ENCODE measurements at places on chromosomes 12 and 14.

GRCh38 chr12:116532986-116533342, 26.2 kb upstream of the MAP1LC3B2 start:
- no peak for DNase-seq

- DNase-seq: no peak
These were observed 36.2 kb downstream of the PRIMA1 start for GRCh38 chr14:93751946-93752655.

DNA sequence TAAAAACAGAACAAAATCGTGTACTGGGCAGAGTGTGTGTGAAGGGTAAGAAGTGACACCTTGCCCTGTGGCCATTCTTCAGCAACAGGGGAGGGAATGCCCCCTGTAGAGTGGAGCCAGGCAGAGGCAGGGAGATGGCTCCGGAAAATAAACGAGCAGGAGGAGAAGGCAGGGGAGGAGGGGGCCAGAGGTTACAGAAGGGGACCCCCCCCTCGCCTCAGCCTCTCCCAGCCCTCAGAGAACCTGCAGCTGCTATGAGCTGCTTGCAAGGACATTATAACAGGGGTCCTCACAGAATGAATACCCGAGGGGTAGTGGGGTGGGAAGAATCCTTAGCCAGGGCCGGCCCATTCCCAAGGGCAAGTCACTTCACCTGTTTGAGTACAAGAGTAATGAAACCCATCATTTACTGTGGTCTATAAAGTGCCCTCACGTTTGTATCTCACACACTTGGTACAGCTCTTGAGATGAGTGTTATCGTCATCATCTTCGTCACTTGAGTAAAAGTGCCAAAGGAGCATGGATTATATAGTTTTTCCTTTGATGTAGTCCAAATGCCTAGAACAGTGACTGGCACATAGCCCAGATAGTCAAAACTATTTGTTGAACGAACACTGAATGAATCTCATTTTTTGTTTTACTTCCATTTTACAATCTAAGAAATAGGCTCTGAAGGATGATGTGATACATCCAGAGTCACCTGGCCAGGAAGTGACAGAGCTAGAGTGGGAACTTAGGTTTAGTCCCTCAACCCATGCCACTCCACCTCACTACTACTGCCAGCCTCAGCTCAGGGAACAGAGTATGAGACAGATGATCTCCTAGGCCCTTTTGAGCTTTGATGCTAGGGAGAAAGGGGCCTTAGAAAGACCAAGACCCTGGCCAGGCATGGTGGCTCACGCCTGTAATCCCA, 14.5 kb downstream of the SCNN1A start:
- DNase-seq: peak; percentile 30

GRCh38 chr12:69884386-69884785, 59.4 kb downstream of the MYRFL start:
- no peak for DNase-seq

DNA sequence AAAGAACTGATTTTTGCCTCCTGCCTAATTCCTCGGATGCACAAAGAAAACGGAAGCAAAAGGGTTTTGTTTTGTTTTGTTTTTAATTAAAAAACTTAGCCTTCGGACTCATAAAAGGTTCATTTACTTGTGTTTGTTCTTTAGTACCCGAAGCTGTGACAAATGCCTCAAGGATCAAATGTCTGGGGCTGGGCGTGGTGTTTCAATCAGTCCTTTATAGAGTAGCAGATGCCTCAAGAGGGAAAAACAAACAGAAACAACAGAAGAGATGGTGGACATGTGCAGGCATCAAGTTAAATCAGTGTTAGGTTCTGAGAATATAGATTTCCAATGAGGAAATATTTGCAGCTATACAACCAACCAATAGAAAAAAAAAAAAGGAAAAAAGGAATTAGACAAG, 1.6 kb upstream of the WIF1 start:
- no peak for DNase-seq

DNA sequence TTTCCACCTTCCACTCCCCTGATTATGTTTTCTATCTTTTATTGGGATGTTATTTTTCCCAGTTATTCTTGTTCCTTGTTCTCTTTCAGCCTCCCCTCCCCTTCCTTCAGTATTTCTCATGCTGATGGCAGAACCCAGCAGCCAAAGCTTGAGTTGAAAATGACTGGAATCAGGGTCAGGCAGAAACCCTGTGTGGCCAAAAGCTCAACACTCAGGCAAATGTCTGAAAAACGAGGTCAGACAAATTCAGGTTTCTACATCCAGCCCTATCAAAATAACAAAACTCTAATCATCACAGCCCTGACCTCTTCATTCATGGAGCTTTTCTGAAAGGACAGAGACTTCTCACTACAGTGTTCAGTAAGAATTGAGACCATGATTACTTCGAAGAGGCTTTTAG, 134.6 kb downstream of the PTPRR start:
- no peak for DNase-seq

DNA sequence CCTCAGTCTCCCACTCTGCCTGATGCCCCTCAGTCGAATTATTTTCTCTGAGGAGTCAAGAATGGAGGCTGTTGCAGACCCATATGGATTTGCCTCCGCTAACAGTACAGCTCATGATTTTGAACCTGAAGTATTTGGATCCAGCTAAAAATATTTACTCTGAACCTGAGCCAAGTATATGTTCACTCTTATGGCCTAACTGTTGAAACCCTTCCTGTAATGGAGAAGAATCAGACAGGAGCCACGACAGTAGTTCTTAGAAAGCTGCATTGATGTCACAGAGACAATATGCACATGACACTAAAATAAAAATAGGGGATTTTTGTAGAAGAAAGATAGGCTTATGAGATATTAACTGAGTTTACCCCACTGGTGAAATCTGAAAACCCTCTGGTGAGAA, 1128.3 kb upstream of the FLRT2 start:
- no peak for DNase-seq

- no peak for DNase-seq
These were observed 61.7 kb downstream of the LRFN5 start for GRCh38 chr14:41668356-41668755.

DNA sequence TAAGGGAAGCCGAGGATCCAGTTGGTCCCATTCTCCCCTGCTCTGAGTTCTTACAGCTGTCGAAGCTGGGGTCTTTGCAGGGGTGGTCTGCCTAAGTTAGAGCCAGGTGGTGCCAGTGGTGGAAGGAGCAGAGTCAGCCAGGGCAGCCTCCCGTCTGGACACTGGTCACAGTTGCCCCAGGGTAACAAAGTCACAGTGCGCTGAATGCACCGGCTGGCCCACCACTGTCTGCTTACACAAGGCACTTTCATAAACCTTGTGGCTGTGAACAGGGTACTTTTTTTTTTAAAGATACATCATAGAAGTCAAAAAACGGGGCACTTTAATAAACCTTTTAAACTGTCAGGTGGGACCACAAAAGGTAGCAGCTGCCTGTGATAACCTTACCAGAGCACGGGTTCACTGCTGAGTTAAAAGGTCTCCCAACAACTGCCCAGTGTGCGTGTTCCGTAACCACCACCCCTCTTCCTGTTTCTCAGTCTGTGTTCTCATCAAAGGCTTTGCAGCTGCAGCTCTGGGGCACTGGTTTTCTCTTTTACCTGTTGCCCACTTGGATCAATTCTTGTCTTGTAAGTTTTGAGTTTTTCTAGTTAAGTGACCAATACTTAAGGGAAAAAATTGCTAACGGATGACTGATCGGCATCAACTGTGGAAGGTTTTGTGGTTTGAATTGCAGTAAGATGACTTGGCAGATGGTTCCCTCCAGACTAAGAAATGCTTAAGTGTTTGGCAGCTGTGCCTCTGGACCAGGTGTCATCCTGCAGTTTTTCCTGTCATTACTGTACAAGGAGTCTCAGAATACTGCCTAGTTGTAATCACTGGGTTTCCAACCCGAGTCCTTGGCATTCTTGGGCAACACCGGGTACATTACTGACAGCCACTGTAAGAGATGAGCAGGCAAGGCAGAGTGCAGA, 55.9 kb downstream of the DYNC1H1 start:
- DNase-seq: peak; percentile 90

GRCh38 chr12:52884526-52885293, 20.2 kb downstream of the KRT8 start:
- peak; percentile 77 for DNase-seq

- DNase-seq: no peak
These were observed 323.7 kb downstream of the CCDC91 start for GRCh38 chr12:28513983-28514382.

DNA sequence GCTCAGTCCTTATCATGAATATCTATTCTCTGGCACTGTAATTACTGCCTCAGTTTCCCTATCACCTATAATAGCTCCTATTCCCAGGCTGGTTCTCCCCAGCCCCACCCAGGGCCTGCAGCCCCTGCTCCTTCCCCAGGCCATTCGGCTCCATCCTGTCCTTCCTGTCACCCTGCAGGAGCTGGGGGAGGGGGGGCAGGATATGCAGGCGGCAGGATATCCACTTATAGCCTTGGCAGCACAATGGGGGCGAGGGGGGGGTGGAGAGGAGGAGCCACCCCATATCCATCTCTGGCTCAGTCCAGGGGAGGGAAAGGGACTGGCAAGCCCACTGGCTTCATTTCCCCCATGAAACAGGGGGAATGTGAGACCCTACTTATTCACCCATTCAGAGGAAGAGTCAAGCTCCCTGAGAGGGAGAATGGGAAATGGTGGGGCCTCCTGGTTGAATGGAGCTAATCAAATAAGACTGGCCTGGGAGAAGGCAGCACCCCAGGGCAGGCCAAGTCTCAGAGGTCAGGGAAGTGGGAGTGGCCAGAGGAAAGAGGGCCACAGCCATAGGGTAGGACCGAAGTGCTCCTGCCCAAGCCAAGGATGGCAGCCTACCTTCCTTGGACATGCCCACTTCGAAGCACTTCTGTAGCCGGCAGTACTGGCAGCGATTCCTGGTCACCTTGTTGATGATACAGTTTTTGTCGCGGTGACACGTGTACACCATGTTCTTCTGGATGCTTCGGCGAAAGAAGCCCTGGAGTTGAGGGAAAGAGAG, 7.8 kb upstream of the ITGB7 start:
- DNase-seq: no peak

- DNase-seq: no peak
These were observed 11.2 kb upstream of the SRSF5 start for GRCh38 chr14:69755784-69756183.

DNA sequence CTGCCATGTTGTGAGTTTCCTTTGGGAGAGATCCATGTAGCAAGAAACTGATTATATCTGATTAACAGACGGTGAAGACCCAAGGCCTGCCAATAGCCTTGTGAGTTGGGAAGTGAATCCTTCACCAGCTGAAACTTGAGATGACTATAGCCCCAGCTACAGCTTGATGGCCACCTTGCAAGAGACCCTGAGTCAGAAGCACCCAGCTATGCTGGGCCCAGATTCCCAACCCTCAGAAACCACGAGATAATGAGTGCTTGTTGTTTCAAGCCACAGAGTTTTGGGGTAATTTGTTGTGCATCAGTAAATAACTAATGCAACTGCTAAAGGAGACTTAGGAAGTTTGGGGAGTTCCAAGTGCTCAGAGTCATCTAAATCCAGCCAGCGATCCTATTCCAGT, 80.3 kb downstream of the AVPR1A start:
- no peak for DNase-seq

DNA sequence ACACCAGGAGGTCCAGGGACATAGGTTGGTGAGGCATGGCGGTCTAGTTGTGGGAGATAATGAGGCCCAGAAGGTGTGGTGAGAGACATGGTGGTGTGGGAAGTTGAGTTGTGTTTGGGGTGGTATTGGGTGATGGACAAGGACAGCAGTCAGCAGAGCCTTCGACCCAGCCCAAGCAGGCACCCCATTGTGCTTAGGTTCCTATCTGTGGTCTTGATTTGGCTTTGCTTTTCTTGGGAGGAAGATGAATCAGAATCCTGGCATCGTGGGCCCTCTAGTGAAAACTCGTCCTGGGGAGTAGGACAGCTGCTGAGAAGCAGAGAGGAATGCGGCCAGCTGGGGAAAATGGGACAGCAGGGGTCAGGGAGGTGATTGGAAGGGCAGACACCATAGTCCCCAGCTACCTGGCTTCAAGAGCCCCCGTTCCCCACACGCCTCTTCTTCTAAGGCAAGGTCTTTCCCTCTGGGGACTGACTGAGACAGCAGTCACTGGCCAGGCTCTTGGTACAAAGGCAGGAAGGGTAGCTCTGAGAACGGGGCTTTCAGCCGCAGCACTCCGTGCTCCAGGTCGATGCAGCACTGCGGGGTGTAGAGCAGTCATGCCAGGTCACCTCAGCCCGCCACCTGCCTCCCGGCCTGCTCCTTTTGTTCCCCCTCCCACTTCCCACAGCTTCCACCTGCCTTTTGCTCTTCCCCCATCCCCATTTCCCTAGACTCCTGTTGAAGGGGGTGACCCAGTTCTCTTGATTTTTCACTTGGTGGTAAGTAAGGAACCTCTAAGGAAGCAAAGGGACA, 7.9 kb downstream of the NRIP2 start:
- DNase-seq: no peak

GRCh38 chr14:67512463-67513310, 20.4 kb upstream of the PLEKHH1 start:
- no peak for DNase-seq

GRCh38 chr12:66072135-66072534, 58.4 kb downstream of the LLPH start:
- DNase-seq: no peak

- no peak for DNase-seq
These were observed 866 bp downstream of the NPFF start for GRCh38 chr12:53506450-53506785.

GRCh38 chr14:59754256-59754655, 116.3 kb downstream of the RTN1 start:
- DNase-seq: no peak

GRCh38 chr14:40417777-40418401, 985.7 kb upstream of the FBXO33 start:
- DNase-seq: peak; percentile 42

DNA sequence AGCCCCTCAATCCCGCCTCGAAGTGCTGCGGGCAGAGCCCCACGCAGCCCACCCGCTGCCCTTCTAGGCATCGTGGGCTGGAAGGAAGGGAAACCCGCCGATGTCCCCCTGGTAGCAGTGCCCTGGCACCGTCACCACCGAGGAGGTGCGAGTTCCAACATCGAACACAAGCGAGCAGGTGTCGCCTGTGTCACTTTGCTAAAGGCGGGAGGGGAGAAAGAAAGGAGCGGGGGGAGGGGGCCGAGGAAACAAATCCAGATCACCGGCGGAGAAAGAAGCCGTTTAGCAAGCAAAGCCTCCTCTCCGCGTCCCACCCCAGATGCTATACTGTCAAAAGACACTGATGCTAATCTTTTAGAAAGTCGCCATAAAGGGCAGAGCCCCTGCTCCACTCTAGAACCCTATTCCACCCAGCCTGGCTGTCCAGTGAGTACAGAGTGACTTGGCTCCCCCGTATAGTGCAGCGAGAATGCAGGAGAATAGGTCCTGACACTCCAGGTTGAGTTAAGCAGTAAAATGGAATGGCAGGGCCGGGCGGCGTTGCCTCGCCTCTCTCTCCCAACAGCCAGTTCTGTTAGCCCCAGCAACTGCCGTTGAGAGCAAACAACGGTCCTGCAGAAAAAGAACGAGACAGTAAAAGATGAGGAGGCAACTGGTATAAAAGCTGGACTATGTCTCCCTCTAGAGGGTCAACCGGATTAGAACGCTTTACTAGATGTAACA, 67.9 kb upstream of the USP15 start:
- DNase-seq: peak; percentile 78

GRCh38 chr12:113619202-113619601, 147.5 kb upstream of the LHX5 start:
- DNase-seq: no peak

GRCh38 chr14:48914921-48915320, 671.3 kb downstream of the RPS29 start:
- no peak for DNase-seq

Measured in activated CD4-positive, alpha-beta T cell treated with anti-CD3 and anti-CD28 coated beads, Interleukin-10, Interleukin-2, amounts not matched to agents 100 ng/mL and 50 ng/mL, durations not matched to agents 16 hours and 8 hours (primary cell).